ENCODE measurements at places on chromosomes 5 and 9. TPM values are rescaled to one million over a fixed set of nuclear protein-coding genes. Genes with fewer than 3 reads are reported as not detected.

HTR4 gene
- polyA plus RNA-seq = not detected

ARSI gene
- 5.7 TPM for polyA plus RNA-seq

SPINK7 gene
- 0.23 TPM for polyA plus RNA-seq

SEMA4D gene
- 21.1 TPM for polyA plus RNA-seq

DNA sequence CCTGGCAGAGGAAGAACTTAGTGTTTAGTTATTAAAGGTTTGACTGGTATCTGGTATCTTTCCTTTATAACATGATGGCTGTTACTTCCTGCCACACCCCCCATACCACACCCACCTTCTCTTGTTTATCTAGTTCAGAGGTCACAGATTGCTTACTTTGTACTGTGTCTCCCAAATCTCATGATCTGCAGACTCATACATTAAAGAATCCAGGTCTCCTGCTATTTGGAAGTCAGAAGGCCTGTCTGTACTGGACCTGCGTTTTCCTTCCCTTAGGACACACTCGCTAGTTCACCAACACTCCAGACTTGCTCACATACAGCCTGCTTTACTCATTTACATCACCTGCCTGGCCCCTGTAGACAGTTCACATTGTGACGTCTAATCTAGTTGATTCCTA lies 39.3 kb downstream of the NUDT12 start:
- DNase-seq = no peak

DNA sequence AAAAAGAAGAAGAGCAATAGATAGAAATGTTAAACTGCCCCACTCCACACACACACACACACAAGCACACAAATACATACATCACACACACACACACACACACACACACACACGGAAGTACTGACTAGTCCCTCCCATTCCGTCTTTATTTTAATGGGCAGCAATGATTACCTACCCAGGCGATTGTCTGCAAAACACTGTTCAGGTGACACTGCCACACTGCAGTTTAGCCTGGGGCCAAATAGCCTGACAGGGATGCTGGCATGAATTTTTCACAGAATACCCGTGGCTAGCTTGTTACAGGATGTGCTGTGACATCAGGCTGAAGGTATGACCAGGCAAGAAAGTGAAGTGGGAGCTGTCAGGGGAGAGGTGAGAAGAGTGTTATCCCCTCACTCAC lies 86.9 kb downstream of the FRMD3 start:
- DNase-seq = no peak

GRCh38 chr5:139910901-139911300 lies 115.3 kb downstream of the PSD2 start:
- DNase-seq = no peak

DNA sequence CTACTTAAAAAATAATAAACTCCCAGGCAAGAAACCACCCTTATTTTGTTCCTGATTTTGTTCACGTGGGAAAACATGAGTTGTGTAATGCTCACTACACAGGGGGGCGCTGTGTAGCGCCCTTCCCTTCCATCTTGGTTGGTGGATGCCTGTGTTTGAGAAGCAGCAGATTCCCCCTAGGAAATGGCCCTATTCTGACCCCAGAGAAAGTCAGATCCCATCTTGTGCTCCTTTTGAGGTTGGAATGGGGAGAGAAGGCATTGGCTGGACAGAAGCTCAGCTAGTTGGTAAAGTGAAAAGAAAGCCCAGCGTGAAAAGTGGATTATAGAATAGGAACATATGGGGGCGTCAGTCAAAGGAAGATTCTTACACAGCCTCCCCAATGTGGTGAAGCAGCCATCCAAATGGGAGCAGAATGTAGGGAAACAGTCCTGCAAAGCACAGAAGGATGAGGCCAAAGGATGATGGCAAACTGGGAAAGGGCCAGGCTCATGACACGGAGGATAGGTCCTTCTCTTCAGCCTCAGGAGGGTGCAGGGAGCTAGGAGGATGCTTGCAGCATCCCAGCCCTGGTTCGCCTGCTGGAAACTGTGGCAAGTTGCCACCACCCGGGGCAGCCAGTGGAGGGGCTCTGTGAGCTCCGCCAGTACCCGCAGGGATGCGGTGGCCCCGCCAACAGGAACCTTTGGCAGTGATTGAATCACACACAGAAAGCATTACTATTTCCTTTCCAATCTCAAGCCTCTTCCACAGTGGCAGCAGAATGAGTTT lies 314.2 kb upstream of the DAP start:
- no peak for DNase-seq

GRCh38 chr9:70408393-70409040 lies 5.9 kb downstream of the KLF9 start:
- DNase-seq = no peak

GRCh38 chr9:69603656-69604055 lies 68.5 kb downstream of the APBA1 start:
- no peak for DNase-seq

- no peak for DNase-seq
These were observed 91.4 kb upstream of the RAI14 start for GRCh38 chr5:34564710-34565235.

DNA sequence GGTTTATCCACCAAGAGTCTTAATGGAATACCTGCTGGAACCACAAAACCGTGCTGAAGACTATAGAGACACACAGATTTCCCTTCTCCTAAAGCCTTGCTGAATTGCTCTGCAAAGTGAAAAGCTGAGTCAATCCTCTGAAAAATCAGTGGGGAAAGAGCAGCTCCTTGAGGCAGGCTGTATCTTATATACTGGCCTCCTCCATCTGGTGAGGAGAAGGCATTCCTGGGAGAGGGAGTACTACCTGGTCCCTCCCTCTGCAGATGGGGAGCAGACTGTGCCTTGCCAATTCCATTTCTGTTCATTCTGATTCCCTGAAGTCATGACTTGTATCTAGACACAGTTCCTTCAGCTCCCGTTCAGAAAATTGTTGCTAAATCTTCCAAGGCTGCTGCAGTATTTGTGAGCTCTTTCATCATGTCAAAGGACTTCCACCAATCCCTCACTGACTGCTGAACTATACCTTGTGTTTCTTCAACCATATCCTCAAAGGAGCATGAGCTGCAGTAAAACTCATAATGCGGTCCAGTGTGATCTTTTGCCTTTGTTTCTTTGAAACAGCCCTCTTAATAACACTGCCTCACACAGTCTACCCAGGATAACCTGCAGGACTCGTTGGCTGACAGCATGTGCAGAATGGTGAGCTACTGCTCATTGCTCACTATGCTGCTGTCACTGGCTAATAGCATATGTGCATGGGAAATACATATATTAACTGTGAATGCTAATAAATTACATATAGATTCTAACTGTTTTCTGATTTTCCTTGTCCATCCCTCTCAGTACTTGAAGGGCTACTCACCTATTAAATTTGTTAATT lies 84.5 kb downstream of the FOXD1 start:
- DNase-seq = no peak

DNA sequence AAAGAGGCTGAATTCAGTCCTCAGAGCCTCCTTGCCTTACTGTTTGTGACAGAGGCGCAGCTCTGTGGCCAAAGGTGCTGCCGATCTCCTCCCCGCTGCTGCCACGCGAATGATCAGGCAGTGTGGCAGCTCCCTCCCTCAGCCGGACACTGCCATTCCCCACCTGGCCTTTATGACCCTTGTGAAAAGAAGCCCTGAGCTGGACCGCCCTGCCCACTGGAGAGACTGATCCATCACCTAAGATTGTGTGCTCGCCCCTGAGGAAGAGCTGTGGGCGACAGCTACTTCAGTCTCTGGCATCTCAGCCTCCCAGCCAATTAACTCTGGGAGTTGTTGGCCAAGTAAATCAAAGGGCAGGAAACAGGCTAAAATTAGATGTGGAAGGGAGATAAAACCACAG lies 90.9 kb downstream of the CARTPT start:
- DNase-seq = no peak

DNA sequence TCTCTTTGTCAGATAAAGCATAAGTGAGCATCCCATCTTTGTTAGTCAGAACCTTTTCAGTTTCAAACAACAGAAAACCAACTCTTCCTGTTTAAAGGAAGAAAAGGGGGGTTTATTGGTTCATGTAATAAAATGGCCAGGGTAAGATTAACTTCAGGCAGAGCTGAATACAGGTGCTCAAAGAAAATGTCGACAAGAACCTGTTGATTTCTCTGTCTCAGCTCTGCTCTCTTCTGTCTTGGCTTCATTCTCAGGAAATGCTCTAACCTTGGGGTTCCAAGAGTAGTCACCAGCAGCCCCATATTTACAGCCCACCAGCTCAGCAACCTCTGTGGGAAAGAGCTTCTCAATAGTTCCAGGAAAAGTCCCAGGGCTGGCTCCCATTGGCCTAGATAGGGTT lies 25.2 kb downstream of the KCNIP1 start:
- DNase-seq = no peak

DNA sequence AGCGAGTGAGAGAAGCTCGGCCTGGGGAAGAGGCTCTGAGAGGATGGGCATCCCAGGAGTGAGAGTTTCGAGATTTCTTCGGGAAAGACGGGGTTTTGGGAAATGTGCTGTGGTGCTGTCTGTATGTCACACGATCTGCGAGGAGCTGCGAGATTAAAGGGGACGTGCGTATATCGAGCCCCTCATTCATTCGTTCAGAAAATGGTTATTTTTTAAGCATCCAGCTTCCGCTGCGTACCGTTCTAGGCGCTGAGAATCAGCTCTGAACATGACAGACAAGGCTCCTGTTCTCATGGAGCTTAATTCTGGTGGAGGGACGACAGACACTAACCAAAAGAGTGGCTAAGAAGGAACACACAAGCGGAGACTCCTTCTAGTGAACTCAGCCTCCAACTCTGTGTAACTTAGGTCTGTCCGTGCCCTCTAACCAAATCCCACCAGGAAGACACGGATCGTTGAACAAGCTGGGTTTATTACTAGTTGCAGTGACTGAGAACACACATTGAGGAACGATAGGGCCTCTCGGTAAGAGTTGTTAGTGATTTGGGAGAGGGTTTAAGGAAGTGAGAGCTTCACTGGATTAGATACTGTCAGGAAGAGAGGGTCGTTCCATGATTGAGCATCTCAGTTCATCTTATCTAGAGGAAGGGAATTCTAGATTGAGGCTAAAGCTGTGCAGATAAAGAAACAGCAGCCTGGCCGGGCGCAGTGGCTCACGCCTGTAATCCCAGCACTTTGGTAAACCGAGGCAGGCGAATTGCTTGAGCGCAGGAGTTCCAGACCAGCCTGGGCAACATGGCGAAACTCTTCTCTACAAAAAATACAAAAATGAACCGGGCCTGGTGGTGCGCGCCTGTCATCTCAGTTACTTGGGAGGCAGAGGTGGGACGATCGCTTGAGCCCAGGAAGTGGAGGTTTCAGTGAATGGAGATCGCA lies 1.0 kb upstream of the FBXW11 start:
- no peak for DNase-seq

- DNase-seq = no peak
These were observed 63.9 kb upstream of the TGFBR1 start for GRCh38 chr9:99040911-99041582.

GRCh38 chr9:35516479-35516878 lies 26.6 kb downstream of the RUSC2 start:
- no peak for DNase-seq

Measured in forelimb muscle (tissue), 1 donor.